ENCODE measurements at places on chromosomes 4 and X.

- no peak for DNase-seq
Observed at GRCh38 chrX:143429131-143429530, 88.1 kb downstream of the SPANXN3 start.

DNA sequence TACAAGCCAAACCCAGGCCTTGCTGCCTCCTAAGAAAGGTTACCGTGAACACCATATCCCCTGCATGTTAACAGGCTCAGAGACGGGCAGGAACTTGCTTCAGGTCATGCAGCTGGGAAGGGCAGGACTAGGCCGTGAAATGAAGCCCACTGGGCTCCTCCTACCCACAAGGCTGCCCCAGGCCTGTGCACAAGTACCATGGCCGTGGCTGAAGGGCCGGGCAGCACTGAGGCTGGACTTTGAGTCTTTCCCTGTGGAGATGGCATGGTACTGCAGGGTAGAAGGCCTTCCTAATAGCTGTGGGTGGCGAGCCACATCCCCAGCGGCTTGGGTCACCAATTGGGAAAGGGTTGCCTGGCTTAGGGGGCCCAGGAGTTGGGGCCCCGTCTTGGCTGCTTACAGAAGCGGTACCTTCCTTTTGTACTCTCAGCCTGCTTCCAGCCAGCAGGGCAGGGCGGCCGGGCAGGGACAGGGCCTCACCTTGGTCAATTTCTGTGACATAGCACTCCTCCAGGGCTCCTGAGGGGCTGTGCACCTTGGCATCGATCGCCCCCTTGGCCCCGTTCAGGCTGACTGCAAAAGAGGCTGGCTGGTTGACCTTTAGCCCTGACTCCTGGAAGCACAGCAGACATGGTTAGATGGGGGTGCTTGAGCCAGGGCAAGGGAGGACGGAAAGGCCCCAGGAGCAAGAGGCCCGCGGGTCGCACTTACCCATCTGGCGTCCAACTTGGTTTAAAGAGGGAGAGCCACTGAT, 23.8 kb downstream of the FLNA start:
- no peak for DNase-seq

DNA sequence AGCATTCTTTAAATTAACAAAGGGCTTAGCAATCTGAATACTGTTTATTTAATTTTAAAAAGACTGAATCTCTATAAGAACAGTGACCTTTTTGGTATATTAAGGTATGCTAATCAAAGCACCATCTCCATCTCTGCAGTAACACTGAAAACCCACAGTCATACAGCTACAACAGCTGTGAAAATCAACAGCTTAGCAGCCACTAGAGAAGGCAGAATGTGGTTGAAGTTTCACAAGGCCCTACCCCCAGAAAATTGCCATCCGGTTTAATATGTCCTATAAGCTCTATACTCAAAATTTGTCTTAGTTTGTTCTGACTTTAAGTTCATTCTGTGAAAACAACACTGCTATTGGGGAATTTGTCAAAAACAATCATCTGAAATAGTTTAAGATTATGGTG, 128.7 kb downstream of the OPHN1 start:
- DNase-seq, result no peak

DNA sequence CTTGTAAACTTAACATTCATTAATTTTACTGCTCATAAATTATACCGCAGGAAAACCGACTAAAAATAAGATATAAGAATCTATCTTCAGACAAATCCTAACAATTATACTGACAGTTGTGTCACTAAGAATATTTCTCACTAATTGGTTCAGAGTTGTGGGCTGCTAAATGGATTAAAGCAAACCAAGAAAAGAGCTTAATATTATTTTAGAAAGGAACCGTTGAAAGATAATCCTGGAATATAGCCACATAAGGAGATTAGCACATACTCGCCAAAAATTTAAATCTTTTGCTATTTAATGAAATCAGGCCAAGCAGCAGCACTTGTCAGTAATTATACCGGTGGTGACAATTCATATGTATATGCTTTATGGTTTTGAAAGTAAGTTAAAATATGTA, 132.8 kb downstream of the SLIT2 start:
- no peak for DNase-seq

DNA sequence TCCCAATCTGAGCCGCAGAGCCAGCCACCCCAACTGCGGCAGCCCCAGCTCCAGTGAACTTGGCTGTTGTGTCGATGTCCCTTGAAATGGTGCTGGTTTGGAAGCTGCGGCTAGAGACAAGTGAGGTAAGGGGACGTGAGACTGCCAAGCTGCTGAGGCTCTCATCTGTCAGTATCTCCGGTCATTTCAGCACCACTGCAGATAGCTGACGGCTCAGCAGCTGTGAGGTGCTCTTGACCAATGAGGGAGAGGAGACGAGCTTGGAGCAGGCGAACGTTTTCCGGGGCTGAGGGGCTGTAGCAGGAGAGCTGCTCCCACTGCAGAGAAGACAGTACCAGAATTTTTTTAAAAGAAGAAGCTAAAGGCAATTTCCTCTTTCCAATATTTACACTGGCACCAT, 175.5 kb upstream of the CASK start:
- DNase-seq, result no peak

DNA sequence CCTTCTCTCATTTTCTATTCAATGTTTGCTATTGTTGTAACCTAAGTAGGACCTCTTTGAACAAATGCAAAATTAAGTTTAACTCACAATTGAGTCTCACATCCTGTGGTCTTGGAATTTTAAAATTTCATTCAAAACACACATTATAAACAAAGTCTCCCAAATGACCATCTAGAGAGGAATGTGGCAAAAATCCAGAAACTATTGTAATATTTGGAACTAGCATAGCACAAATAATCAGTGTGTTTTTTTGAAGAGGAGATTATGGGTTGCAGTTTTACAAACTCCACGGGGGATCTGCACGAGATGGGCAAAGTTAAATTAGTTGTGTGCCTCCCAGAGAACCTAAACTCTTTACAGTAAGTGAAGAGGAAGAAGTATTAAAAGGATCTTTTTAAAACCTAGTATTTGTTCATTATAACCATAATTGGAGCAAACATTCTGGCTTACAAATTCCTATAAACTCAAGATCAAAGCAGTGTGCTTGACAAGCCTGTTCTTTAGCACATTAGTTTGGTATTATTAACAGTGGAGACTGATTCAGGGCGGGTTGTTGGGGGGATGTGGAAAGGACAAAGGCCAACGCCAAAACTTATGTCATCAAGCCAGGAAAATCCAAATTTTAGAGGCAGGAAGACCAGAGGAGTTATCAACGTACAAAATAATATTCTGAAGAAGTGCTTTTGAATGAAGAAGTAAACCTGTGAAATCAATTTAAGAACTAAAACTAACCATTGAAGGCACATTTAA, 22.4 kb upstream of the RBPJ start:
- no peak for DNase-seq
